ENCODE measurements at places on chromosomes 1 and 21.

- DNase-seq, result no peak
These were observed 48.0 kb downstream of the LYST start for GRCh38 chr1:235818632-235819136.

DNA sequence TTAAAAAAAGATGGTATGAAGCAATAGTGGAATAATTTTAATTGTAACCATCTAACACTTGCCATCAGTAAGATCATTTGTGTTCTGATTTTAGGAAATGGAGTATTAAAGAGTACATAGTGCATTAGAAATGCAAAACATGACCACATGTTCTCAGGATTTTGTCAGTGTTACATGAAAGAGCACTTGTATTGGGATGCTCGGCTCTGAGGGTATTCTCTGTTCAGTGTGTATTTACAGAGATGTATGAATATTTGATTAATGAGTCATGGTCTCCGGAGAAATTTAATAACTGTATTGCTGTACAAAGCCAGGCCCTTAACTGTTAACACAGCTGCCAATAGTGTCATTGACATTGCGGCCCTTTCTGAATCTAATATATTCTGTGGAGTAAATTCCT lies 91.7 kb downstream of the ATG4C start:
- DNase-seq, result no peak

GRCh38 chr21:27721675-27722074 lies 754.8 kb upstream of the ADAMTS5 start:
- no peak for DNase-seq

DNA sequence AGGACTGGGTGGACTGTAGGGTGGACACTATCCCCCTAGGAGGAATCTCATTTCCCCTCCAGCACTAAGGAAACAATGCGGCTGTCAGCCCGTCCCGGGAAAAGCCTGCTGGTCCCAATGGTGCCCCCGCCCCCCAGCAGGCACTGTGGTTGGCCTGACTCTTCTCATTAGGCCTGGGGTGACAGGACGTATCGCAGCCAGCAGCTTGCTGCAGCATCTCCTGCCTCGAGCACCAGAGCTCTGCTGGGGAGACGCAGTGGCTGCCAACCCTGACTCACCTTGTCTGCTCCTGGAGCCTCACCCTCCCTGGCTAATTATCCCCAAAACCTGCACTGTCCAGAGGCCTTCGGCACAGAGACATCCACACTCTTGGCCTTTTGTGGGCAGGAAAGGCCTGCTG lies 115.1 kb upstream of the GJB5 start:
- no peak for DNase-seq

- DNase-seq, result no peak
These were observed 128.7 kb downstream of the ACTL8 start for GRCh38 chr1:17883662-17884395.

DNA sequence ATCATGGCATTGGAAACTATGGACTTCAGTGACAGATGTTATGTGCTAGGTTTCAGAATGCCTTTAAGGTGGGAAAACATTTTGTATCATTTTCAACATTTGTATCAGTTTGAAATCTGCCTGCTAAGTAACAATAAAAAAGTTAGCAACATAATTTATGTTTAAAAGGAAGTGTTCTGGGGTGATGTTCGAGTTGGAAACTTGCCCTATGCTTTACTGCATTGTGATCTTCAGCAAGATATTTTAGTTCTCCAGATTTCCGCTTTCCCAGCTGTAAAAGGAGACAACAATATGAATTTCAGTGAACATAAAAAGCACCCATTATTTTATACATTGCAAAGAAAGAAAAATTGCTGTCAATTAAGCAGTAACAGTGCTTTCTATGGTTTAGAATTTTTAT lies 187.4 kb downstream of the DISC1 start:
- no peak for DNase-seq

DNA sequence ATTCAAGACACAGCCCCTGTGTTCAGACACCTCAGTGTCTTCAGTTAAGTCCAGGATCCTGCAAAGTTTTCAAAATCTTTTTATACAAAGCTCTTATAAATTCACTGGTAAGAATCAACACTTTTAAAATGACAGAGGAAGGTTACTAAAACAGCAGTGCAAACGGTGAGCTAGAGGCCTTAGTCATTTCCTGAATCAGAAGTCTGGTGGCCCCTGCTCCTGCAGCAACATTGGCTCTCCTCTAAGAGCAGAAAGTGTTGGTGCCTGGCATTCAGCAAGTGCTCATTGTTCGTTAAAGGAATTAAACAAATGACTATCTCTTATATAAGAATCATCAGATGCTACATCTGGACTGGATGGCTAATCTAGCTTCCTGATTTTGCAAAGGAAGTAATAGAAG lies 282.9 kb downstream of the PTGER3 start:
- no peak for DNase-seq

DNA sequence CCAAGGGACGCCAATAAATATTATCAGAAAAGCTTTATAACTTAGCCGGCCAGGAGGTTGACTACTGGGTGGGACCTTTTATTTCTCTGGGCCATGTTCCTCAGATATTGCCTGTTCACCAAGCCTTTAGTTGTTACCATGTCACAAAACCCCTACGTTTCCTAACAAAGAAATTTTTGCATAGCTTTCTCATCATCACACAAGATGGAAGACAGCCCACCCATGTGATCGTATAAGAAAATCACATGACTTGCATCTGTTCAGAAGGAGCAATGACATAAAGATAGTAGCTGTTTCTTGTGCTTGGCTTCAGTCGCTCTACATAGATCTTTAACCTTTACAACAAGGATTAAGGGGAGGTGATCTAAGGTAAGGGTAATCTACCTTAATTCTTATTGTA lies 88.9 kb upstream of the NGF start:
- DNase-seq, result no peak
